ENCODE measurements at places on chromosomes 1 and 21. TPM values are rescaled to one million over a fixed set of nuclear protein-coding genes. Genes with fewer than 3 reads are reported as not detected.

Gene DNALI1
- 75.4 TPM for total RNA-seq

Gene ARHGEF2
- total RNA-seq: 103 TPM

Gene SPRR2G
- not detected for total RNA-seq

Gene HCRTR1
- not detected for total RNA-seq

Gene FYB2
- 9.6 TPM for total RNA-seq

Gene FNDC10
- 2.7 TPM for total RNA-seq

Data from progenitor cell of endocrine pancreas (in vitro differentiated cells).